ENCODE measurements at places on chromosomes 13 and 19. TPM values are rescaled to one million over a fixed set of nuclear protein-coding genes. Genes with fewer than 3 reads are reported as not detected.

The KBTBD6 gene
- total RNA-seq = 3.8 TPM

The KLK1 gene
- total RNA-seq = 0.46 TPM

The CYP2A6 gene
- total RNA-seq = not detected

The DKKL1 gene
- total RNA-seq = 0.71 TPM

The CCL25 gene
- total RNA-seq = not detected

The PSG3 gene
- total RNA-seq = not detected

The PKN1 gene
- total RNA-seq = 65.5 TPM

The UCHL3 gene
- 50.7 TPM for total RNA-seq

The PSG11 gene
- not detected for total RNA-seq

The AMH gene
- 16.0 TPM for total RNA-seq

The ZNF556 gene
- 0.40 TPM for total RNA-seq

The POSTN gene
- total RNA-seq = not detected

The MYO1F gene
- total RNA-seq = 0.31 TPM

The PEG3 gene
- total RNA-seq = not detected

The NCCRP1 gene
- total RNA-seq = 2.3 TPM

The PEPD gene
- 105 TPM for total RNA-seq

The ZNF835 gene
- not detected for total RNA-seq

The S1PR4 gene
- not detected for total RNA-seq

The FCER2 gene
- total RNA-seq = not detected

The RFPL4A gene
- total RNA-seq = 0.53 TPM

The NCR1 gene
- total RNA-seq = not detected

The DNAJC15 gene
- total RNA-seq = 0.05 TPM

The FAM124A gene
- total RNA-seq = 2.3 TPM

The NTF4 gene
- total RNA-seq = 0.42 TPM

The RB1 gene
- 16.2 TPM for total RNA-seq

The ZNF567 gene
- 9.6 TPM for total RNA-seq

The ZNF20 gene
- total RNA-seq = not detected

The ZNF850 gene
- 1.0 TPM for total RNA-seq

The SLC6A16 gene
- total RNA-seq = 0.81 TPM

The SERPINE3 gene
- not detected for total RNA-seq

The CALM3 gene
- total RNA-seq = 247 TPM

The PDX1 gene
- total RNA-seq = 0.08 TPM

The SSC5D gene
- 0.53 TPM for total RNA-seq

The FGF22 gene
- total RNA-seq = 0.64 TPM

The ZNF177 gene
- 0.22 TPM for total RNA-seq

The GZMM gene
- total RNA-seq = 0.38 TPM

The CLEC4G gene
- total RNA-seq = not detected

Measured in A549 treated with GW870086 at 1 μM for 4 hours (cell line).